NCI-H2171 treated with DMSO at 0.1 percent for 48 hours (cell line): ENCODE measurements at places on chromosomes 2 and 18.
A peak's percentile ranks its signal among the peaks of the same experiment; 100 is the strongest.

DNA sequence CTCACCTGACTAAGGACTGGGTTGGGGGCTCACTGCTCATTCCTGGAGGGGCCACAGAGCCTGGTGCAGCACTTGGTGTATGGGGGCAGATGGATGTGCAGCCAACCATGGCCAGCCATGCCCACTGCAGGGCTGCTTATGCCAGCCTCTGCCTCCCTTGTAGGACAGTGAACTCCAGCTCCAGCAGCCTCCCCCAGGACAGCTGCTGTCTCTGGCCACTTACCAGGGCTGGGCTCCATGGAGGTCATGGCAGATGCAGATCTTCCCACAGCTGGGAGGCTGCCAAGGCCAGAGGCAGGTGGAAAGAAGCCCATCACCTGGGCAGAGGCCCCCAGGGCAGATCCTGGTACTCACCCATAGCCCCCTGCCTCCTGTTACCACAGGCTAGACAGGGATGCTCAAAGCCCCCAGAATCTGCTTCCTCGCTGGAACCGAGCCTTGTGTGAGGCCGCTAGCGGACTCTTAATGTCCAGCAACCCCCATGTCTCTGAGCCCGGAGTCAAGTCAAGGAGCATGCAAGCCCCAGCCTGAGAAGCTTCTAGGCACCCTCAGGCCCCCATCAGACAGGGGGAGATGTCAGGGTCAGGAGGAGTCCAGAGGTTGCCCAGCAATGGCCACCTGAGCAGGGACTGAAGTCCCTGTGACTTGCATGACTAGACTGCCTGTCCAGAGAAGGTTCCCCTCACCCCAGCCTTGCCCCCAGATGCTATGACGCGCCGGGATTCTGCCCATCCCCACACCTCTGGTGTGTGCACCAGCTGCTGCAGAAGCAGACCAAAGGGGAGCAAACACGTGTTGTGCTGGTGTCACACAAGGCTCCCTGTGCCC, 123.6 kb downstream of the TWIST2 start:
- no peak for DNase-seq

GRCh38 chr18:73752546-73752945, 395.1 kb downstream of the FBXO15 start:
- DNase-seq: no peak

GRCh38 chr18:78580835-78581339, 398.7 kb upstream of the SALL3 start:
- DNase-seq: no peak

- DNase-seq: no peak
Measured at GRCh38 chr18:13382366-13382953, 163.9 kb downstream of the LDLRAD4 start.

- no peak for DNase-seq
Measured at GRCh38 chr2:199186301-199186751, 271.4 kb downstream of the SATB2 start.

DNA sequence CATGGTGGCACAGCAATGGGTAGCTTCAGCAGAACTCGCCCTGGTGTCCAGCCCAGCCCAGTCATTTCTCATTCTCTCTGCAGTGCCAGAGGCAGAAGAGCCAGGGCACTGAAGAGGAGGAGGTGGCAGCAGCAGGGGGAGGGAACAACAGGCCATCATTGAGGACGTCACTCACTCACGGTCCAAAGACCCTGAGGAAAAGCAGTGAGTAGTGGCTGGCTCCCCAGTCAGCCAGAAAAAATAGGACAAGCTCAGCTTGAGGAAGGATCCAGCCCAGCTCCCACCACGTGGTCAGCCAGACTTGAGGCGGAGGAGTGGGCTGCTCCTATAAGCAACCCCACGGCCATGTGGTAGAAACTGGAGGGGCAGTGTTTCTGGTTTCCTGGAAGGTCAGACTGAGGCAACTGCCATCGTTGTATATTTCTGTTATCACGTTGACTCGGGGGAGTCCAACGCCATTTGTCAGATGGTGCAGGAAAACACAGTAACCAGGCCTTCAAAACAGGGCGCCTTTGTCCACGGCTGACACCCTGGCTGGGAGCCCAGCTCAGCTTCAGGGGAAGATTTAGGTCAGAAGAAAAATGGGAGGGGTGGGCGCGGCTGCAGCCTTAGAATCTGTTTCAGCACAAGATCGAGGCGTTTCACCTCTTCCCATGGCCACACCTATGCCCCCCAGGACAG, 19.0 kb upstream of the TMEM247 start:
- DNase-seq: no peak

DNA sequence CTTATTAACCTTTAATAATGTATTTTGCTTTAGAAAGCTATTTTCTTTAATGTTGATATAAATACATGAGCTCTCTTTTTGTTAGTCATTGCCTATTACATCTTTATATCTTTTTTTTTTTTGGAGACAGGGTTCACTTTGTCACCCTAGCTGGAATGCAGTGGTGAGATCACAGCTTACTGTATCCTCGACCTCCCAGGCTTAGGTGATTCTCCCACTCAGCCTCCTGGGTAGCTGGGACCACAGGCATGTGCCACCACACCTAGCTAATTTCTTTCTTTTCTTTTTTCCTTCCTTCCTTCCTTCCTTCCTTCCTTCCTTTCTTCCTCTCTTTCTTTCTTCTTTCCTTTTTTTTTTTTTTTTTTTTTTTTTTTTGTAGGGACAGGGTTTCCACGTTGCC, 15.4 kb downstream of the NAB1 start:
- no peak for DNase-seq

GRCh38 chr2:214706986-214707385, 102.5 kb downstream of the BARD1 start:
- no peak for DNase-seq

DNA sequence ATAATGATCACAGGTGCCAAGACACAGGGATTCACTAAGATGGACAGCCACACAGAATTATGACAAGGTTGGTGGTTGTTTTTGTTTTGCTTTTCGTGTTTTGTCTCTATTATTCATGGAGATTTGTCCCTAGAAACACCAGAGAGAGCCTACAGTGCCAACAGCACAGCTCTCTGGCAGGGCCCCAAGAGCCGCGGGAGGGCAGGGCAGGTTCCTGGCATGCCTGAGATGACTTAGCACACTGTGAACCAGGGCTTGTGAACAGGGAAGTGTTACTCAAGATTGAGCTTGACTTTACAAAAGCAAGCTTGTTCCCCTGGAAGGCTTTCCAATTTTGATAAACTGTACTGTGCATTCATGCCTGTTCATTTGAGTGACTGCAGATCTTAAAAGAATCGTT, 437.4 kb upstream of the SALL3 start:
- no peak for DNase-seq

DNA sequence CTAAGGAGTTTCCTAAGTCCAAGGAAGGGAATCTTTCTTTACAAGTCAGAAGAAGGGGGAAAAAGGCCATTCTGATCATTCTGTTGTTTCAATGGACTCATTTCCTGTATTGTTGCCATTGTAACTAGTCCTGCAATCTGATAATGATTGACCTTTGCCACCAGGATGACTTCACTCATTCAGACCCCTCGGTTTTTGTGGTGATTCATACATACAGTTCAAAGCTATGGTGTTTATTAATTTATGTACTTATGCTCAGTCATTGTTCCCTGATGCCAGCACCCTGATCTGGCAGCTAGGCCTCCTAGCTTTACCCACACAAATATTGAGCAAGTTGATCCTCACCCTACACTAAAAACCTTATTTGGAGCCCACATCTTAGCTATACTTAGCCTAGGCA, 57.6 kb upstream of the ZNF519 start:
- DNase-seq: no peak

GRCh38 chr2:239903210-239903609, 121.9 kb downstream of the NDUFA10 start:
- DNase-seq: no peak

- no peak for DNase-seq
Measured at GRCh38 chr2:69010437-69011194, 2.4 kb upstream of the ANTXR1 start.

DNA sequence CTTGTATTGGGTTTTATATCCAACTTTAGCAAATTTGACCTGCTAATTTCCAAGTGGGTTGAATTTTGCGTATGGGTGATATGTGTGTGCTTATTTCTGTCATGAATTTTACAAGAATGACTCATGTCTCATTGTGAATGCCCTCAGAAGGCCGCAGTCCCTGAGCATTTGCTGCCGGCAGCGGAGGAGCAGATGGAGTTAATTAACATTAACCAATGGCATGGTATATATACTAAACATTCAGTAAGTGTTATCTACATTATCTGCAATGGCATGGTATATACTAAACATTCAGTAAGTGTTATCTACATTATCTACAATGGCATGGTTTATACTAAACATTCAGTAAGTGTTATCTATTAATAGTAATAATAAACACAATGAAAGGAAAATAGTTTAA, 90.1 kb downstream of the DOK6 start:
- no peak for DNase-seq

DNA sequence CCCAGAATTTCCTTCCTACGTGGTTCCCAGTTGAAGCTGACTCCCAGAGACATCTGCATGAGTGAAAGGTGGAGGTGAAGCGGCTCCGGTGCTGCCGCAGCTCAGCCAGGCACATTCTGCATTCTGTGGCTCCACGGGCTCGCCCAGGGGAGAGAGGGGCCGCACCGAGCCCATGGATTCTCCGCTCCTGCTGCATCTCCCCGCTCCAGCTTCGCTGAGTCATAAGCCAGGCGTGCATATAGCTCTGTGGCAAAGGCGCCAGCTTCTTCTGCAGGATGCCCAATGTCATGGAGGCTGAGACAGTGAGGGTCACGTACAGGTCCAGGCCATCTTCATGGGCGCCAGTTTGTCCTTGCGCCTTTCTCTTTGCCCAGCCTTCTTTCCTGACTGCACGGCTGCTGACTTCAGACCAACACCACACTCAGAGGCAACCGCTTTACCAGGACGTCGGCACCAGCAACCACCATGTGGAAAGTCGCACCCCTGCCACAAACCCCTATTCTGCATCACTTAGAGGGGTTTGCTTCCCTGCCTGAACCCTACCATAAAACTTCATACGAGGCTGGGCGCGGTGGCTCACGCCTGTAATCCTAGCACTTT, 215.7 kb downstream of the MGAT5 start:
- no peak for DNase-seq

GRCh38 chr2:155209696-155210450, 511.4 kb downstream of the KCNJ3 start:
- peak; percentile 26 for DNase-seq

DNA sequence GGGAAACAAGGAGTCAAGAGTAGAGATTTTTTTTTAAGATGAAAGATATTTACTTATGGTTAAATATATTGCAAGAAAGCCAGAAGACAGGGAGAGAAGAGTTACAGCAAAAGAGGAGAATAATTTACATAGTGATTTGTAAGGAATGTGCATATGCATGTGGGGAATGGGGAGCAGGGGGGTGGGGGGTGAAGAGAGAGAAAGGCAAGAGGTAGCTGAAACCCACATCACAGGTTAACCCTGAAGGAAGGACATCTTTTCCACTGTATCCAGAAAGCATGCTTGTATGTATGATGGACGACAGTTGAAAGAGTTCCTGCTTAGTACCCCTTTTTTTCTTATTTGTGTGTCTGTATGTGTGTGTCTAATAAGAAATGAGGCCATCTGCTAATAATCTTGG, 371.9 kb downstream of the RAD51AP2 start:
- DNase-seq: no peak

DNA sequence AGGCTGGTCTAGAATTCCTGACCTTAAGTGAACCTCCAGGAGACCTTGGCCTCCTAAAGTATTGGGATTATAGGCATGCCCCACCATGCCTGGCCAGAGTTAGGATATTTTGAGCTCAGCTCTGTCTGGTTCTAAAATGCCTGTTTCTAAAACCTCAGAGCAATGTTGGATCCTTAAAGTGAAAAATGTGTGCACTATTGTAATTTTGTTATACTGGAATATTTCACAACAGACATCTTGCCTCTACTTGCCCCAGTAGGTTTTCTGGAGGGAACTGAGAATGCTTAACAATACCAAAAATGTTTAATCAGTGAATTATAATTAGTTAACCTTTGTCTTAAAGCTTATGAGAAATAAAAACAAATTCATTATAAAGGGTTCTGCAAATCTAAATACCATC, 144.6 kb upstream of the CCDC195 start:
- DNase-seq: no peak

- DNase-seq: no peak
Measured at GRCh38 chr2:4420032-4420431, 716.7 kb downstream of the DCDC2C start.

DNA sequence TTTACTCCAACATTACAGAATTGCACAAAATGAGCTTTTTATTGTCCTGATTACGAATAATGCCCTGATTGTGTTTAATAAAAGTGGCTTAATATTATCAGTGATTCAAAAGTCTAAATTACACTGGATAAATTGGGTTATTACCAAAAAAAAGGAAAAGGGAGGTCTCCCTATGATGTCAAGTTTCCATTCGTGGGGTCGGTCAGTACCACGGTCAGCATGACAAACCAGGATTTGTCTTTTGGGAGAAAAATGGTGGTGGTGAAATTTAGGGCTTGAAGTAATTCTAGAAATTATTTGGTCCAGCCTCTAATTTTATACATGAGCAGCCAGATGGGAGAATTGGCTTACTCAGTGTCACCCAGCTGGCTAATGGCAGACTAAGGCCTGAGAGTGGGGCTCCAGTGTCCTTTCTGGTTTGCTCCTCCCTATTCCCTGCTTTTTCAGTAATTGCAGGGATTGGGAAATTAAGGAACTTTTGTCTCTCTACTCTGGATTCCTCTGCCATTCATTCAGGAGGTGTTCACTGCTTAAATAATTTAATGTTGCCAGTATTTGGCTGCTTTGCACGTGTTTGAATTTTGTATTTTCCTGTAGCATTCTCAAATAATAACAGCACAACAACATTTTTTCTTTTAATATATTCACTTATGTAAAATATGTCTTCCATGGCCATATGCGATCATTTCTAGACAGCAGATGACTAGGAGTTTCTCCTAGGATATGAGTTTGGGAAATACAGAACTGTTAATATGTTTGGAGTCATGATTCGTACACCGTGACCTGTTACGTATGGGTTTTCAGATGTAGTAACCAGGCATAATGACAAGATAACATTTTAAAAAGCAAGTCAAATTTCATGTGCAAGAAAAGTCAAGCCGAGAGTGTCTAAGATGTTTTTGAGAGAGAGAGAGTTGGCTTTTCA, 128.9 kb upstream of the NOSTRIN start:
- DNase-seq: peak; percentile 34

GRCh38 chr2:105052773-105053172, 14.9 kb downstream of the MRPS9 start:
- DNase-seq: no peak

GRCh38 chr2:46269001-46269400, 28.2 kb upstream of the EPAS1 start:
- DNase-seq: no peak
